Keratinocyte (primary cell): ENCODE measurements at places on chromosomes 2 and 18.

DNA sequence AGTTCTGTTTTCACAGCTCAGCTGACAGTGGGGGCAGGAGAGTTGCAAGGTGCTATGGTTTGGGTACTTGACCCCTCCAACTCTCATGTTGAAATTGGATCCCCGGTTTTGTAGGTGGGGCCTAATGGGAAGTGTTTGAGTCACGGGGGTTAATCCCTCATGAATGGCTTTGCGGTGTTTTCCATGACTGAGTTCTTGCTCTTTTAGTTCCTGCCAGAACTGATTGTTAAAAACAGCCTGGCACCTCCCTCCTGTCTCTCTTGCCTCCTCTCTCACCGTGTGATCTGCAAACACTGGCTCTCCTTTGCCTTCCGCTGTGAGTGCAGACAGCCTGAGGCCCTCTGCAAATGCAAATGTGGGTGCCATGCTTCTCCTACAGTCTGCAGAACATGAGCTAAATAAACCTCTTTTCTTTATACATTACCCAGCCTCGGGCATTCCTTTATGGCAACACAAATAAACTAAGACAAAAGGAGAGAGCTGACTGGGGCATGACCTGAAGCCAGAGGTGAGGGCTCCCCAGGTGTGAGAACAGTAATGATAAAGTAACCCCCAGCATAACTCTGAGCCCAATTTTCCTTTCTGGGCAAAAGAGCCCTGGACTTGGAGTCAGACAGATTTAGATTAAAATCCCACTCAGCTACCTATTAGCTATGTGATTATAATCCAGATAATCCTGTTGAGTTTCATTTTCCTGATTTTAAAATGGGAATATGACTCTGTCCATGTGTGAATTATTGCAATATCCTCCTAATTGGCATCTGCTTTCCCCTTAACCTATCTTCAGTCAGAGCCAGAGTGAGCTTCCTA, 64.9 kb upstream of the CAPN13 start:
- DNase-seq = no peak
- no peak overlapping the region for H3K27ac ChIP-seq
- no peak overlapping the region for H3K4me3 ChIP-seq
- peaks cover 14% of the 10 kb centered on the region for H3K4me1 ChIP-seq
- H3K27me3 ChIP-seq = no peaks in the 10 kb centered on the region

GRCh38 chr18:13496691-13497281, 229.6 kb downstream of the FAM210A start:
- H3K4me1 ChIP-seq = peaks cover 8% of the 10 kb centered on the region
- H3K27ac ChIP-seq = no peak overlapping the region
- no peak for DNase-seq
- no peak overlapping the region for H3K4me3 ChIP-seq
- H3K36me3 ChIP-seq = no peaks in the 10 kb centered on the region

GRCh38 chr2:26327291-26328272, 18.4 kb upstream of the SELENOI start:
- DNase-seq = no peak
- H3K4me1 ChIP-seq = peaks cover 3% of the 10 kb centered on the region
- H3K27me3 ChIP-seq = no peaks in the 10 kb centered on the region
- H3K36me3 ChIP-seq = no peaks in the 10 kb centered on the region
- H3K4me3 ChIP-seq = no peak overlapping the region

GRCh38 chr18:9884532-9885140, 1.1 kb upstream of the TXNDC2 start:
- H3K36me3 ChIP-seq = no peaks in the 10 kb centered on the region
- no peak overlapping the region for H3K27ac ChIP-seq
- no peaks in the 10 kb centered on the region for H3K4me1 ChIP-seq
- H3K4me3 ChIP-seq = no peak overlapping the region
- no peak for DNase-seq

DNA sequence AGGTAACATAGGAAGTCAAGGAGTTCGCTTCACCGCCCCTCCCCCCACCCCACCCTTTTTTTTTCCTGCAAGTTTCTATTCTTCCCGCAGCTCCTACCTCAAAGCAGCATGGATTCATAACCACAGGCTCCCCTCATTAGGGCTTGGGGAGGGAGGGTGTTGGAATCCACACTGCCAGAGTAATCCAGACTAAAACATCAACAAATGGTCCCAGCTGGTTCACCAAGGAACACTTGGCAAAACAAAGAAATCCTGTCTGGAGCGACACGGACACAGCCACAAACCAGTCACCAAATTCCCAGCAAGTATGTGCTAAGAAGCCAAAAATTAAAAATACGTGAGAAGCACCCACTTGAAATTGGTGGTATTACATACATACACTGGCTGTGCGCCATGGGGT, 106.9 kb upstream of the PPP1CB start:
- no peaks in the 10 kb centered on the region for H3K27me3 ChIP-seq
- DNase-seq = no peak
- no peaks in the 10 kb centered on the region for H3K36me3 ChIP-seq
- peaks cover 39% of the 10 kb centered on the region for H3K4me1 ChIP-seq

DNA sequence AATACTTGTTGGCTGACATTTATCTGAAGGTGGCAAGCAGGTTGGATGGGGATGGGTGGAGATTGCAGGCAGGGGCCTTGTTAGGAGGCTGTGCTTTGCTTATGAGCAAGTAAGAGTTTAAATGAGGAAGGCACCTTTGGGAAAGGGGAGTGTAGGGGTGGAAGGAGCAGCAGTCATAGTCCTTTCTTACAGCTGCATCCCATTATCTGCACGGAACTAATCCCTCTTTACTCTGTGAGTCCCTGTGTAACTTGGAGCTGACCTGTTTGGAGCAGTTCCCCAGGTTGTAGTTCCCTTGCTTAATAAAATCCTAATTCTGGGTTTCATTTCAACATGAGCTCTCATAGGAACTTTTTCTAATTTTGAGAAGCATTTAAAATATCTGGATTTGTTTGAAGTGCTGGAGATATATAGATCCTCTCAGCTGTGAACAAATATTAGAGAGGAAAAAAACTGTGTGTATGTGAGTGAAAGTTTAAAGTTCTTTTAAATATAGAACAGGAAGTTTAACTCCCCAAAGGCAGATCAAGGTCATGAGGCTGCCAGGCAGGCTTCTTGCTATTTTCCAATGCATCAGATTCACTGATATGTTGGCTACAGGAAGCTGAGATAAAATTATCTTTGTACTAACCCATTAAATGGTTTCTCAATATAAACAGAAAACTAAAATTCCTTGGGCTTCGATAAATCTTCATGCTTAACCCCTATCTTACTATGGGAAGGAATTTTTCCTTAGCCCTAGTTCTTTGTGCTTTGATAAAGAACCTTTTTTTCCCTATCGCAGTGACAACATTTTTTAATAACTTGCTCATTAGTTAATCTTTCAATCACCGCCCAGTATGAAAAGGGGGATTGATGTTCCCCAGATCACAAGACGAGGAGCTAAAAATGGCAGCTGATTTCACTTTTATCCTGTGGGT, 104.6 kb upstream of the EML6 start:
- H3K27ac ChIP-seq = no peak overlapping the region
- peaks cover 34% of the 10 kb centered on the region for H3K36me3 ChIP-seq
- no peak for DNase-seq
- H3K4me3 ChIP-seq = no peak overlapping the region

- no peaks in the 10 kb centered on the region for H3K4me1 ChIP-seq
- H3K36me3 ChIP-seq = no peaks in the 10 kb centered on the region
- H3K27ac ChIP-seq = no peak overlapping the region
Observed at GRCh38 chr18:46591783-46592391, 65.1 kb downstream of the LOXHD1 start.

GRCh38 chr2:74010087-74010541, 25.4 kb downstream of the TET3 start:
- peak overlapping the region; percentile 18 for H3K4me3 ChIP-seq
- peak; percentile 83 for DNase-seq
- peaks cover 9% of the 10 kb centered on the region for H3K36me3 ChIP-seq
- peak overlapping the region; percentile 32 for H3K27ac ChIP-seq
- peaks cover 21% of the 10 kb centered on the region for H3K4me1 ChIP-seq

GRCh38 chr2:88036182-88036581, 19.4 kb downstream of the KRCC1 start:
- H3K4me3 ChIP-seq = no peak overlapping the region
- no peak overlapping the region for H3K27ac ChIP-seq
- peaks cover 7% of the 10 kb centered on the region for H3K36me3 ChIP-seq
- H3K4me1 ChIP-seq = peaks cover 14% of the 10 kb centered on the region
- H3K27me3 ChIP-seq = no peaks in the 10 kb centered on the region

DNA sequence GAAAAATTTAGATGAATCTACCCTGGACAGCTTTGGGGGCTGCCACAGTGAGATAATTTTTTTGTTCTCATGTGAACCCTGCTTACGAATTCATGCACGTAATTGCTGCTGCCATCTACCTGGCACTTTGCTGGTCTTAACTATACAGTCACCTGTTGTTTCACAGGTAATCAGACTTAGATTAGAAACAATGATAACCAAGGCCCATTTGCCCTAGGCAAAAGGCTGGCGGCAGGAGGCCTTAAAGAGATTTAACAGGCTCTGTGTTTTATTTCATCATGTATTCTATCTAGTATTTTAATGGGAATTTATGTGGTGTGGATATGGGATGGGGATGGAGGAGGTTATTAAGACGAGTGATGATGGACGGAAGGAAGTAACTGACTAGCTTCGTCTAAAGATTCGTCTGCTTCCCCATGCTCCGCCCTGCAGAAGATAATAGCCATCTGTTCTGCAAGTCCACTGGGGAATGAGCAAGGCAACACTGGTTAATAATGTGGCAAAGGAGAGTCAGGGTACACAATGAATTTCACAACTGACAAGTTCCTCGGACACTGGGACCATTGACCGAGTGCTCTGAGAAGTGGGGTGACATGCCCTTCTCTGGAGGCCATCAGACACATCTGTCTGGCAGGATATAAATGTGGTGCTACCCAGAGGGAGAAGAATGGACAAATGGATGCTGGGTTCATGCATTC, 291.8 kb upstream of the TNP1 start:
- H3K27ac ChIP-seq = no peak overlapping the region
- no peak for DNase-seq
- H3K27me3 ChIP-seq = peaks cover 3% of the 10 kb centered on the region
- no peaks in the 10 kb centered on the region for H3K36me3 ChIP-seq
- no peaks in the 10 kb centered on the region for H3K4me1 ChIP-seq

- H3K27ac ChIP-seq = no peak overlapping the region
- DNase-seq = no peak
- no peaks in the 10 kb centered on the region for H3K36me3 ChIP-seq
- no peak overlapping the region for H3K4me3 ChIP-seq
Observed at GRCh38 chr18:49023938-49024803, 73.4 kb upstream of the SMAD7 start.

DNA sequence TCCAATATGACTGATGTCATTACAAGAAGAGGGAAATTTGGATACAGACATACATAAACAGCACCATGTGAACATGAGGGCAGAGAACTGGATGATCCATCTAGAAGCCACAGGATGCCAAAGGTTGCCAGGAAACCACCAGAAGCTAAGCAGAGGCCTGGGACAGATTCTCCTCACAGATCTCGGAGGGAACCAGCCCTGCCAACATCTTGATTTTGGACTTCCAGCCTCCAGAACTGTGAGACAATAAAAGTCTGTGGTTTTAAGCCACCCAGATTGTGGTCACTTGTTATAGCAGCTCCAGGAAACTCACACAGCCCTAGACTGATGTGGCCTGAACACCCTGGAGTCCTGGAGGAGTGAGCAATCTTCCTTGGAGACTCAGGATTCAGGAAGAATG, 351.6 kb downstream of the EIPR1 start:
- no peaks in the 10 kb centered on the region for H3K4me1 ChIP-seq
- no peak overlapping the region for H3K27ac ChIP-seq
- no peak overlapping the region for H3K4me3 ChIP-seq

DNA sequence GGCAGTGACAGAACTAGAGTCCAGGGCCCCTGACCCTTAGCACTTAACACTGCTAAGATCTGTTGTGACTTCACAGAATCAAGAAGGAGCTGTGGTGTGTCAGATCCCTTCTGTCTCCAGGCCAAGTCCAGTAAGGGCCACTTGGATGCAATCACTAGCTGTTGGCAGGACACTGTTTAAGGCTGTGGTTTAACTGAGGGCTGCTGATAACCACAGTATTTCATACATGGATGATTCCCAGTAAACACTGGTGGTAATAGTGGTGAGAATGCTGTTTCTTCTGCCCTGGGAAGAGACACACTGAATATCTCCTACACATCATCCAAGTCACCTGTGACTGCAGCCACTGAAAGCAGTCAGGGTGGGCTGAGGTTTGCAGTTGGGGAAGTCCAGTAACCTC, 77.7 kb upstream of the FBXO11 start:
- H3K4me3 ChIP-seq = no peak overlapping the region
- no peaks in the 10 kb centered on the region for H3K4me1 ChIP-seq
- H3K27ac ChIP-seq = no peak overlapping the region
- no peaks in the 10 kb centered on the region for H3K36me3 ChIP-seq

DNA sequence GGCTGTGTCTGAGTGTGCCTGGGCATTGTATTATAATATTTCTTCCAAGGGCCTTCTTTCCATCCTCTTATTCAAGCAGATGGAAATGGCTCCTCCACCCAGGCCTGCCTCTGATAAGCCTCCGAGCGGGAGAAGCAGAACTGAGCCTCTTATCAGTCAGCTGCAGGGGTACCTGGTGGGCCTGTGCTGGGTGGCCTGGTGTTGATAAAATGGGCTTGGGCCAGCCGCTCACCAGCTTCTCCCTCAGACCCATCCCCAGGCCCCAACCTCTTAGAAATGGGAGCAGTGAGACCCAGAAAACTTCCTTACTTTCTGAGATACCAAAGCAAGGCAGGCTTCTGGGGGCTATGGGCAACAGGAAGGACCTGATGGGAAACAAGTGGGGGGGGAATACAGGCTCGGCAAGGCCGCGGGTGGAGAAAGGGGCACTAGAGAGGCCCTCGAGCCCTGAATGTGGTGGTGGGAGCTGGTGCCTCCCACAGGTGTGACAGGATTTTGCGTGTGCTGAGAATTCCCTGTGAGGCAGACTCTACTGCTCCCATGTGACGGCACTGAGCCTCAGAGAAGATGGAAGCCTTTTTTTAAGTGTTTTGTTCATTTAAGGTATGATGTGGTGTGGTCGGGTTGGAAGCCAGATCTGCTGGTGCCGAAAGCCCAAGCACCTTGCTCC, 18.3 kb downstream of the GYPC start:
- H3K4me3 ChIP-seq = no peak overlapping the region
- no peaks in the 10 kb centered on the region for H3K4me1 ChIP-seq
- no peak overlapping the region for H3K27ac ChIP-seq
- H3K36me3 ChIP-seq = no peaks in the 10 kb centered on the region

DNA sequence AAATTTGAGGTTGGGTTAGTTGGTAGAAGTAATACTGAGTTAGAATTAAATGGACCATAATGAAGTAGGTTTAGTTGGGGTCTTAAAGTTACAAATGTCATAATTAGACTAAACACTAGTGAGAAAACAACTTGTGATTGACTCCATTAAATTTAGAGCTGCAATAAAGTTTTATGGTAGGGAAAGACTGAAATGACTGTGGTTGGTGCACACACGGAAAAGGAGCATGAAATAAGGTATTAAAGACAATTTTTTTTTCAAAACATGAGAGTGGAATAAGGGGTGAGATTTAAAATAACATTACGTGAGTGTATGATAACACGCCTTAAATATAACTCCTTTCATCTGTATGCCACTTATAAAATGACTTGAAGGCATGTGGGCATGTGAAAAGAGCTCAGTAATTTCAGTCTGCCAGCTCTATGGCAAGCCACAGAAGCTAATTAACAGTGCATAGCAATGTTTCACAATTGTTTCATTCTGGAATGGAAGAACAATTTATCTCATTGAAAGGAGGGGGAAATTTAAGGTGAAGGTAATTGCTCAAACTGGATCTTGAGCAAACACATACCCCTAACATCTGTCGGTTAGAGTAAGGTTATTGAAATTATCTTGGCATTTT, 1.4 kb downstream of the FRZB start:
- DNase-seq = no peak
- H3K27me3 ChIP-seq = peaks cover 29% of the 10 kb centered on the region
- H3K27ac ChIP-seq = no peak overlapping the region
- H3K4me3 ChIP-seq = no peak overlapping the region
- peaks cover 10% of the 10 kb centered on the region for H3K4me1 ChIP-seq
- H3K36me3 ChIP-seq = no peaks in the 10 kb centered on the region
